Aorta (tissue), 5 donors: ENCODE measurements at places on chromosomes 2 and 18.

DNA sequence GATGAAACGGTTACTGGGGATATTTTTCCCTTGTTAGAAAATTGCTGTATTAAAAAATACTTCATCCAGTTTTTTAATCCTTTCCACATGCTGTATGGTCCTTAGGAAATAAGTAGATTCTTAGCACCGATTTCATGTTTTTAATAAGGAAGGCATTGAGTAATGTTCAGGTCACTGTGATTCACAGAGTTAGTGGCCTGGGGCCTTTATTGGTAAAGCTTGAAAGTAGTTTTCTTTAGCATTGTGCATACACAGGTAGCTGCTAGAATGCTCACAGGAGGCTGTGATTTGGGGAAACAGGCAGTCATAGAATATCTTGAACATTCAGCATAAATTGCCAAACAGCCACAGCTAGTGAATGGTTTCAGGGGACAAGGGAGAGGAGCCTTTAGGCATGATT, 79.8 kb downstream of the XRCC5 start:
- H3K4me1 ChIP-seq: peaks cover 12% of the 10 kb centered on the region
- H3K4me3 ChIP-seq: no peak overlapping the region
- peaks cover 3% of the 10 kb centered on the region for H3K36me3 ChIP-seq
- H3K27me3 ChIP-seq: no peaks in the 10 kb centered on the region
- no peak overlapping the region for H3K27ac ChIP-seq
- DNase-seq: no peak

DNA sequence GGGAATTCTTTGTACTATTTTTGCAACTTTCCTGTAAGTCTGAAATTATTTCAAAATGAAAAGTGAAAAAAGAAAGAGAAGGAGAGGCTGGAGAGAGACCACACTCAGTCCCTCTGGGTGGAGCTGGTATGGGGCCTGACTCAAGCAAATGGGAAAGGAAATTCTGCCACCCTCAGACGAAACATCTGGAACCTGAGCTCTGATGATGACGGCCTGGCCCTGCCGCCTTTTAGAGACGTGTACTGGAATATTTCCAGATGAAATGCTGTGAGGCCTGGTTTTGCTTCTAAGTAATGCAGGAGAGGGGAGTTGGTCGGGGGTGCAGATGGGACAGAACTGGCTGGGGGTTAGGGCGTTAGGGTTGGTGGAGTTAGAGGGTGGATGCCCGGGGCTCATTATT, 57.4 kb upstream of the GLI2 start:
- H3K27ac ChIP-seq: no peak overlapping the region
- no peak overlapping the region for H3K4me3 ChIP-seq
- no peaks in the 10 kb centered on the region for H3K4me1 ChIP-seq
- DNase-seq: no peak
- H3K36me3 ChIP-seq: no peaks in the 10 kb centered on the region

DNA sequence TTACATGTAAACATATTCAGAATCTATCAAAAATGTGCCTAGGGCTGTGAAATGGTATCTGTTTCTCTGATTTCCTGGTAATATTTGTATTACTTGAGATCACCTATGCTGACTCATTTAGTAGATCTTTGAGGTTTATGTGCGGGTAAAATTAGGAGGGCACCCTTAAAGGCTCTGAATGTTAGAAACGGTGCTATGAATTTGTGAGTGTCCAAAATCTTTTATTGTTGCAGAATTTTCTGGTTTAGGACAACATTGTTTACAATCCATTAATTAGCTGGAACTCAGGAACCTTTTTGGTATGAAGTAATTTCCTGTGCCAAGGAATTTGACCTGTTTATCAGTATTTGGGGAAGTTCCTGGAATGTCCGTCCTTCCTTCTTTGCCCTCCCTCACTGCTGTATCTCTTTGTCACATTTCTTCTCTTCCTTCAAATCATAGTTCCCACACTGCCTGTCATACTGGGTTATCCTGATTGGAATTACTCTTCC, 130.5 kb downstream of the TANC1 start:
- no peaks in the 10 kb centered on the region for H3K36me3 ChIP-seq
- H3K4me1 ChIP-seq: peaks cover 4% of the 10 kb centered on the region
- H3K27ac ChIP-seq: no peak overlapping the region
- no peaks in the 10 kb centered on the region for H3K27me3 ChIP-seq
- H3K4me3 ChIP-seq: no peak overlapping the region

DNA sequence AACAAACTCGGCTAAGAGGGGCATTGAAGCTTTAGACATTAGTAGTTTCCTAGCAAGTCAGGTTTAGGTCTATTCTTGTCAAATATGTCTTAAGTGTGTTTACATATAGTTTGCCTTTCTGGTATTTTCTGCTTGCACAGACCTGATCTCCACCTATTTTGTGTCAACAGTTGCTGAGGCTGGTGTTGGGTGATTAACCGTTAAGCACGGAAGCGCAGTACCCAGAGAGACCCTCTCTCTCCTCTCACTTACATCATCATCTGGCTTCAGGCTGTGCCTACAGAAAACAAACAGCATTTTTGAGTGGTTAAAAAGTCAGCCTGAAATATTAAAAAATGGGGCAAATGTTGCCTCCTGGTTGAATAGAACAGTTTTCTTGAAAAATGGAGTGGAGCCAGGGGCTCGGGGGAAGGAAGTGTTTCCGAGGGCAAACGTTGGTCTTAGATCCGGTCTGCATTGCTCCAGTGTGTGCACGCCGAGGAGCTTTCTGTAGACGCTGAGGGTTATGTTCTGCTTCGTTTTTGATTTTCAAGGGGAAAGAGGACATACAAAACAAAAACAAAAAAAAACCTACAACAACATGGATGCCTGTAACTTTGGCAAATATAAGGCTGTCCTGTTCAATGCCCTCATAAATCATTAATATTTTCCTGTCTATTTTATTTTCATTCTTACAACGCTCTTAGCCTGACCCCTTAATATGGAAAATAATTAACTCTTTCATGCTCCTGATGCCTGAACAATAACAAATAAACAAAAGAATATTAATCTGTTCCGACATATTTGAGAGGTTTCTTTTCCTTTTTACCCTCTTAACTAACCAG, 120.8 kb downstream of the MEIS1 start:
- no peaks in the 10 kb centered on the region for H3K27me3 ChIP-seq
- H3K36me3 ChIP-seq: no peaks in the 10 kb centered on the region
- H3K27ac ChIP-seq: peak overlapping the region; percentile 76
- H3K4me1 ChIP-seq: no peaks in the 10 kb centered on the region
- DNase-seq: no peak

DNA sequence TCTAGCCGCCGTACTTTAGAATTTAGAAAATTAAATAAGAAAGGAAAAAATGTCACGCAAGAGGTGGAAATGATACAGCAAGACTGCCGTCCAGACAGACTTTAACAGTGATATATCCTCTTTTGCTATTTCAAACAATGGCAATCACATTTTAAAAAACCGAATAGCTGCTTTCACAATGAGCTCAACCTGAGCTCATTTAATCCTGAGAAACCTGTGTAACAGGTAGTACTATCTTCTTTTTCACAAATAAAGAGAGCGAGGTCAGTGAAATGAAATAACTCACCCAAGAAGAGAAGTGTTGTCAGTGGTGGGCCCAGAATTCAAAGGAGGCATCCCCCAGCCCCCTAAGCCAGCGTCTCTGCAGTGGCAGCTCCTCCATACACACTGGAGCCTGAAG, 60.7 kb upstream of the DAPL1 start:
- no peak overlapping the region for H3K27ac ChIP-seq
- H3K4me1 ChIP-seq: no peaks in the 10 kb centered on the region
- no peaks in the 10 kb centered on the region for H3K36me3 ChIP-seq
- H3K4me3 ChIP-seq: no peak overlapping the region

GRCh38 chr18:70331456-70332097, 42.7 kb downstream of the SOCS6 start:
- H3K4me1 ChIP-seq: peaks cover 4% of the 10 kb centered on the region
- H3K36me3 ChIP-seq: no peaks in the 10 kb centered on the region
- no peak overlapping the region for H3K27ac ChIP-seq
- no peak for DNase-seq

DNA sequence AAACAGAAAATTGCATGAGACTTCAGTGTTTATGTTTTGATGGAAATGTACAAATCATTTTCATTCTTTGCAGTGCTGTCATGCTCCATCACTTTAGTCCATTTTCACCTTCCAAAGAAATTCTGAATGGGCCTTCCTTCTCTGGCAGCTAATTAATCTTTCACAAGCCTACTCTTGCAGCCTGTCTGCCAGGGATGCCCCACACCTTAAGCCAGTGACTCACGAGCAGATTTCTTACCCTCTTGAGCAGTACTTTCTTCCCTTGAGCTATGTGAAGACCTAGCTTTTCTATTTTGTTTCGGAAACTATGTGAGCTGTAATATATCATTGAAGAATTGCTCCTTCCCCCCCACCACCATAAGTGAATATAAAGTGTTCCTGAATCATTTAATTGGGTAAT, 404.3 kb upstream of the VWC2L start:
- H3K27me3 ChIP-seq: no peaks in the 10 kb centered on the region
- H3K4me1 ChIP-seq: no peaks in the 10 kb centered on the region
- no peak for DNase-seq
